Natural killer cell treated with Interleukin-12 subunit alpha and Interleukin-12 subunit beta and Interleukin-15 and Interleukin-18, amount 100 ng/mL, for 72 hours (primary cell): ENCODE measurements at places on chromosomes 4 and X. TPM values are rescaled to one million over a fixed set of nuclear protein-coding genes. Genes with fewer than 3 reads are reported as not detected.

ZNF157 gene
- 0.31 TPM for total RNA-seq

GRCh38 chr4:10521424-10521823 lies 64.2 kb upstream of the ZNF518B start:
- no peak for DNase-seq

GRCh38 chr4:58214376-58214775 lies 1104.2 kb upstream of the IGFBP7 start:
- DNase-seq = no peak

FAM47E gene
- total RNA-seq = not detected

DNA sequence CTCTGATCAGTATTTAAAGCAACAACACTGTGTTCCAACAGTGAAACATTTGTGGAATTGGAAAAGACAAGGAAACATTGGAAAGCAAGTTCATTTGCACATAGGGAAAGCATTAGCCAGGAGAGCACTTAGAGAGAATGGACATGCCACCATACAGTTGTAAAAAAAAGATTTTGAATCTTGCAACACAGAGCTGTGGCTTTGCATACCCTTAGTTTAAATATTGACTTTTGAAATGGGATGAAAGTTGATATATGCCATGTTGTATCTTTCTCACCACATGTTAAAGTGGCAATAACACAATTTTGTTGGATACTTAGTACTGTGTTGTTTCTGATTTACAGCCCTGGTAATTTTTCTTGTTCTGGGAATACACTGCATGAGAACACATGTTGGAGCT lies 208.1 kb downstream of the BMPR1B start:
- no peak for DNase-seq

DNA sequence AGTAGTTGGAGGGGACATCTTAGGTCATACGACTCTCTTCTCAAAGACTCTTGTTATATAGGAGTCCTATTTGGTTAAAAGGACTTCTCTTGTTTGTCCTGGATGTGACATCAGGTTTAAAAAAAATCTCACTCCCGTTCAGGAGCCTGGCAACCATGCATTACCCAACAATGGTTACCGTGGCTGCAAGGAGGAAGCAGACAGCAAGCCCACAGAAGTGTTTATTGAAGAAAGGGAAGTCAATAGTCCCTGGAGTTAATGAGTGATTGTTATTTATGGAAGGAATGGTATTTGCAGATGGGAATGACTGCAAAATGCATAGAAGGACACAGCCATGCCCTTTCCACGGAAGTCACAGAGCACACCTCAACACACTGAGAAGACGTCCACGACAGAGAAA lies 75.9 kb upstream of the ENPP6 start:
- DNase-seq = no peak

DNA sequence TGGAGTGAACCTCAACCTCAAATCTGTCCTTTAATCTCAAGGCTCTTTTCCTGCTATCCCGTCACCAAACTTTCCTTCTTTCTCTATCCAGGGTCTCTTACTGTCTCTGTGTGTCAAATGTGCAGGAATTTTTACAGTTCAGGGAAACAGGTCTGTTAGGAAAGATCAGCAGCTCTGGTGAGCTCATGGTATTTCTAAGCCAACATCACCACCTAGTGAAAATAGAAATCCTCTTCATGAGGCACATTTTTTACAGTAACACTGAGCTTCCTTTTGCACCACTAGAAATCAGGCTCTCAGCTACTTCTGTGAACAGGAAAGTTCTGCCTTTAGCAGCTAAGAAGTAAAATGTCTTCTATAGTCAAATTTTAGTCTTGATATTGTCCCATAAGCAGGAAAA lies 39.6 kb downstream of the NUDT11 start:
- no peak for DNase-seq

DNA sequence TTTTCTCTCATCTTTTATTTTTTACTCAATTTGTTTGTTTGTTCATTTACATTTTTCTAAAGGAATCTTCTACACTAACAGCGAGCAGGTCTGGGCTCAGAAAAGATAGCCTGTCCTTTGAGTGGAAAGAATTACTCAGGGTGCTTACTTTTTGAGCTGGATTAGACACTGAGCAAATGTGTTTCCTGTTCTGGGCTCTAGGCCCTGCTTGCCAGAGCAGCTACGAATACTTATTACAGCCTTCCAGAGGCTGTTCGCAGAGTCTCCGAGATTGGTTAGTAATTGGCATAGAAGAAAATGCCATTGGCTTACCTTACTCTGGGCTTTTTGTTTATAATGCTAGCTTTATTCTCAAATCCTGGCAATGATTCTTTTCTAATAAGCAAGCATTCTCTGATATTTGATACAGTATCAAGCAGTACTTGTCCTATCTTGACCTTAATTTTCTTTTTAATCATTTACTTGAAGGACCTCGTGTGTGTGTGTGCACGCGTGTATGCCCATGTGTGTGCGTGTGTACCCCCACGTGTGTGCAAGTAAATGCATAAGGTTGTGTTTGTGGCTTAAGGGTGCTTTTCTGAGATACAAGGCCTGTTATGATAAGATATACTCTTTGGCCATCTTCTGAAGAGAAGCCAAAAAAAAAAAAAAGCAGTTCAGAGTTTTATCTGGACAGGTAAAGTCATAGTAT lies 76.2 kb upstream of the GRXCR1 start:
- DNase-seq = no peak

PRR32 gene
- not detected for total RNA-seq

- DNase-seq = no peak
These were observed 485.5 kb downstream of the PRR32 start for GRCh38 chrX:127305013-127305412.

DNA sequence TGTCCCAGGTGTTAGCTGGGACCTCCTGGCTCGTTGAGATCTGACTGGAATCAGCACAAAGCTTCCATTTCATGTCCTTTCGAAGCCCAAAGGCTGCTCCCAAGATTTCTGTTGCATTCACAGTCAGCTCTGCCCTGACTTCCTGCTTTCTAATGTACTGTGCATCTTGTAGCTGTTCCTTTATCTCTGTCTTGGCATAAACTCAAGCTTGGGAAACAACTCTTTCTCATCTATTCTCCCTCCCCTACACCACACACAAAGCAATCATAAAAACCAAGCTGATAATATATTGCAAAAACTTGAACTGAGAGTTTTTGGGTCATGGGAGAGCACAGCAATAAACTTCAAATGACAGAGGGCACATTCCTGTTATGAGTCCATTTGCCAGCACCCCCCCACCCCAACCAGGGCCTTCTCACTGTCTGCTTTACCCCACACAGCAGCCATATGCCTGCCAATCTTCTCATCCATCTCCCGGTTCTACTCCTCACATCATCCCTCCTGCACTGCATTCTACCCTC lies 76.3 kb downstream of the SYNPO2 start:
- no peak for DNase-seq
